ENCODE measurements at places on chromosomes 3 and 15.

DNA sequence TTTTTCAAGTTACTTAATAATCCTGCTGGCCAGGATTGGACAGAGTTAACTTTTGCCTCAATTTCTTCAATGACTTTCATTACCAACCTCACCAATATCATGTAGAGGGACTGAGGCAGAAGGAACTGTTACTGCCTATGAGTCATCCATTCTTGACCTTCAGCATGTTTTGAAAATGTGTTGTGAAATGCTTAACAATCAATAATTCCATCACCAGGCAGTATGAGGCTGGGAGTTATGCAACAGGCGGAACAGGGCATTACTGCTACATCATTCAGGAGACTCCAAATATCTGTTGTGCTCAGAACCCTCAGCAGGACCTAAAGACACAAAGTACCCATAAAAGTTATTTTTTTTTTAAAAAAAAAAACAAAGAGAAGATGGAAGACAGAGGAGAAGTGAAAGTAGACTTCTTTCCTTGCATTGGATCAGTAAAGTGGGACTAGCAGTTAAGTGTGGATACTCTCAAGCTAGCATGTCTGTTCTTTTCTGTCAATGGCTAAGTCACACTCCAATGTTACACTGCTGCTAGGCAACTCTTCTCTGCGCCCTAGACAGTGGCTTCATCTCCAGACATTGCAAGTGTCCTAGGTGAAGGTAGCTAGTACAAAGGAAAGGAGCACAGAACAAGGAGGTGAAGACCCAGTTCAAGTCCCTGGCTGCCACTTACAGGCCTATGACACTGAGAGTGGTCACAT is 184.9 kb upstream of the LPP start:
- no peak for DNase-seq

- DNase-seq = no peak
These were observed 288.8 kb downstream of the ROBO2 start for GRCh38 chr3:77328690-77329089.

DNA sequence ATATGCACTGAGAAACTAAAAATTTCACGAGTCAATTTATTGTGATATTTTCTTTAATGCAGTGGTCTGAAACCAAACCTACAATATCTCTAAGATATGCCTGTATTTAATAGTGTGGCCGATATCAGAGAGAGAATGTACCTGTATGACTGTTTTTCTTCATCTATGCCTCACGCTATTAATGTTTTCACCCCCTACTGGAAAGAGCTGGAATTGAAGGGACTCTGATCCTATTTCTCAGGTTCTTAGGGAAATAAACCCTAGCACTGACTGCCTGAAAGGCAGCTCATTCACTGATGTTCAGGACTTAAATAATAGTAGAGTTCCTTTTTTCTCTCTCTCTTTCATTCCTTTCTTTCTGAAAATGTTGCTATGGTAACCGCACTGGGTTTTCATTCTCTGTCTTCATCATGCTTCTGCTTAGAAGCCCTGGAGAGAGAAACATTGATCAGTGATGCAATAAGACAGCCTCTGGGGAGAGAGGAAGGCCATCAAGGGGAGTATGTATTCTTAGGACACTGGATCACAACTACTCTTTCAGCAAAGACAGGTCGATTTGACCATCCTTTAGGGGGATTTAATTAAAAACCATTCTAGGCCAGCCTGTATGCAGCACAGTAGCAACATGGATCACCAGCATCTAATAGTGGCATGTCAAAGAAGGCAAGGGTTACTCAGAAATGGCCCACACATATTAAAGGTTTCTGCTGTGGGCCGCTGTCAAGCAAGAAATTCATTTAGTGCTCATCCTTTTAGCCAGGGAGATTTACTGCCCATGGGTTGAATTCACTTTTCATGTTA is 1135.7 kb downstream of the IGSF11 start:
- DNase-seq = no peak

- no peak for DNase-seq
These were observed 217.9 kb downstream of the TBC1D2B start for GRCh38 chr15:77859491-77860060.

DNA sequence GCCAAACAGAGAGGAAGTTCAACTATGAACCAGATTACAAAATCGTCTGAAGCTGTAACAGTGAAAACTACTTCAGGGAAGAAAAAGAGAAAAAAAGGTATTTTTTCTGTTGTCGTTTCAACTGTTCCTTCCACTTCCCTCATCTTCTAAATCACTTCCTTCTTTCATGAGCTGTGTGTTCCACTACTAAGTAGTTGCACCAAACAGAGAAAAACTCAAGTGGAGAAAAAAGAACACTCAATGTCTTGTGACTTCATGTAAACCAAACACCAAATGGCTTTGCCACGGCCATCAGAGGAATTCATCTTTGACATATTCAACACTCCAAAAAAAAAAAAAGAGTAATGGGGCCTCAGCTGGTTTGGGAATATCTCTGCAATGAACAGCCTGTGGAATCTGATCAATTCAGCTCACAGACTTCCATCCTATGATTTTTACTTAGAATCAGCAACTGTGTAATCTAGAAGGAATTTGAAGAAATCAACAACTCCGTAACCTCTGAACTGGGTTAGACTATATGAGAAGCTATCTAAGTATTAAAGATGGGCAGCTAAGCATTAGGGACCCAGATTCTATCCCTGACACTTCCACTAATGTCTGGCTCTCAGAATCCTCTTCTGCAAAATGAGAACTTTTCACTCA is 47.5 kb upstream of the RNF7 start:
- DNase-seq = no peak

DNA sequence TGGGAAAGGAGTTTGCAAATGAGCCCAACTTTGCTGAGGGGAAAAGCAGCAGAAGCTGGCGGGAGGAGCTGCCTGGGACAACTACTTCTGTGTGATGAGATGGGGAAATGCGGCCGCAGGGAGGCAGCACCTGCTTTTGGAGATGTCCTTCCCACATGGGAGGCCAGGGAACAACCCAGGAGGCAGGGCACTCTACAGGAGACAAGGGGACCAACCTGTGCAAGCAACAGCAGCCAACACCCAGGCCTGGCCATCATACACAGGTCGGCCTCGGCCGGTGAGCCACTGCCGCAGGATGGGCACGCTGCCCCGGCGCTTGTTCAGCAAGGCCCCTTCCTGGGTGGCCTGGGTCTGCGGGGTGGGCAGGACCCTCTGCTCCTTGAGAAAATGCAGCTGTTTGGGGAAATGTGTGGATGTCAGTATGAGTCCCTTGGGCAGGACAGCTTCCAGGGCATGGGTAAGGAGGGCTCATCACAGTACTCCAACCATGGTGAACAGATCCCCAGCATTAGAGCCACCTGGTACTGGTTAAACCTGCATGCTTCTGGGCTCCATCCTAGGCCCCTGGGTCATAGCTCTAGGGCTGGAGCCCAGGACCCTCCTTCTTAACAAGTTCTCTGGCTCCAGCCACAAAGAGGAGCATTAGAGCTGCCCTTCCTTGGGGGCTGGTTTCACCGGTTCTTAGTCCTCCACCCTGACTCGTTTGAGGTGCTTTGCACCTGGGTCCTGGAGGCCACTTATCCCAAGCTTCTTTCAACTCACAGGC is 11.6 kb downstream of the EPB42 start:
- DNase-seq = no peak

- DNase-seq = no peak
These were observed 710 bp downstream of the LRRC57 start for GRCh38 chr15:42547918-42548248.

- DNase-seq = no peak
These were observed 447.2 kb upstream of the CCDC54 start for GRCh38 chr3:106930086-106930485.

- no peak for DNase-seq
These were observed 818.5 kb downstream of the TBL1XR1 start for GRCh38 chr3:176378789-176379188.

DNA sequence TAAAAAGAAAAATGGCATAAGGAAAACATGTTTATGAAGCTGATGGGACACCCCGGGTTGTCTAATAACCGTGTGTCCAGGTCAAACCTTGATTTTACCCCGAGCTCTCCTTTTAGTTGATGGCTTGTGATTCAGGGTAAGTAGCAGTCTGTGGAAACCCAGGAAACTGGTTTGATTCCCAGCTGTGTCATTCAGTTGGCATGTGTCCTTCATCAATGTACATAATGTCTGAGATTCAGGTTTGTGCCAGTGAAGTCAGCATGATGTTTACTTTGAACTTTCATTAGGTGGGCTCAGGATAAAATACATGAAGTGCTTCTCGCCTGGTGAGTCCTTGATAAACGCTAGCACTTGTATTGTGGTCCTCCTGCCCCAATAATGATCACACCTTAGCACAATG is 4.3 kb upstream of the COPG1 start:
- no peak for DNase-seq

DNA sequence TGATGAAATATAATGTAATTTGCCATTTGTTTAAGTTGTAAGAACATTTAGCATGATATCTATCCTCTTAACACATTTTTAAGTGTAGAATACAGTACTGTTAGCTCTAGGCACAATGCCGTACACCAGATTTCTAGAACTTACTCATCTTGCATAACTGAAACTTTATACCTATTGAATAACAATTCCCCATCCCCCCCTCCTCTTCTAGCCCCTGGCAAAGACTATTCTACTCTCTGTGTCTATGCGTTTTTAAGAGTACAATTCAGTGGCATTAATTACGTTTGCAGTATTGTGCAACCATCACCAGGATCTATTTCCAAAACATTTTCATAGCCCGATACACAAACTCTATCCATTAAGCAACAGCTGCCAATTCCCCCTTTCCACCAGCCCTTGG is 261.7 kb downstream of the PLOD2 start:
- DNase-seq = no peak

DNA sequence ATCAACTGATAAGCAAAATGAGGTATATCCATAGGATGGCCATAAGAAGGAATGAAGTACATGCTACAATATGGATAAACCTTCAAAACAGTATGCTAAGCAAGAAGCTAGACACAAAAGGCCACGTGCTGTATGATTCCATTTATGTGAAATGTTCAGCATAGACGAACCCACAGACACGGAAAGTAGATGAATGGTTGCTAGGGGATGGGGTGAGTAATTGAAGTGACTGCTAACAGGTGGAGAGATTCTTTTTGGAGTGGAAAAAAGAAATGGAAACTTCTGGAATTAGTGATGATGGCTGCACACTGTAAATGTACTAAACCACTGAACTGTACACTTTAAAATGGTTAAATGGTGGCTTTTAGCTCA is 630 bp upstream of the EFCAB12 start:
- no peak for DNase-seq

- DNase-seq = no peak
These were observed 24.1 kb upstream of the SACM1L start for GRCh38 chr3:45665101-45665572.

- DNase-seq = no peak
These were observed 27.1 kb upstream of the SLC30A4 start for GRCh38 chr15:45549541-45550220.

- no peak for DNase-seq
These were observed 66.8 kb downstream of the CMSS1 start for GRCh38 chr3:99884484-99884883.

- DNase-seq = no peak
These were observed 104.5 kb upstream of the BFSP2 start for GRCh38 chr3:133295199-133295901.

DNA sequence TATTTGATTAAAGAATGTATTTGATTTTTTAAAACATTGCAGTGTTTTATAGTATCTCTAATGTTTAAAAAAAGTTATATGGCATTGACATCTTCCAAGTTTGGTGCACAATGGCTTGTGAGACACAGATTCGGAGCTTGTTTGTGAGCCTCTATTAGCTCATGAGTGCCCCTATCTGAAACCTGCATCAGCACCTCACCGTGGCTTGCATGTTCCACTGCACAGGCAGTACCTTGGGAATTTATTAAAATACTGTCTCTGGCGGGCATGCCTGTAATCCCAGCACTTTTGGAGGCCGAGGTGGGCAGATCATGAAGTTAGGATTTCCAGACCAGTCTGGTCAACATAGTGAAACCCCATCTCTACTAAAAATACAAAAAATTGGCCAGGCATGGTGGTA is 6.8 kb upstream of the RTP2 start:
- DNase-seq = no peak

- DNase-seq = no peak
These were observed 343.9 kb upstream of the SUCLG2 start for GRCh38 chr3:67998281-67998680.

DNA sequence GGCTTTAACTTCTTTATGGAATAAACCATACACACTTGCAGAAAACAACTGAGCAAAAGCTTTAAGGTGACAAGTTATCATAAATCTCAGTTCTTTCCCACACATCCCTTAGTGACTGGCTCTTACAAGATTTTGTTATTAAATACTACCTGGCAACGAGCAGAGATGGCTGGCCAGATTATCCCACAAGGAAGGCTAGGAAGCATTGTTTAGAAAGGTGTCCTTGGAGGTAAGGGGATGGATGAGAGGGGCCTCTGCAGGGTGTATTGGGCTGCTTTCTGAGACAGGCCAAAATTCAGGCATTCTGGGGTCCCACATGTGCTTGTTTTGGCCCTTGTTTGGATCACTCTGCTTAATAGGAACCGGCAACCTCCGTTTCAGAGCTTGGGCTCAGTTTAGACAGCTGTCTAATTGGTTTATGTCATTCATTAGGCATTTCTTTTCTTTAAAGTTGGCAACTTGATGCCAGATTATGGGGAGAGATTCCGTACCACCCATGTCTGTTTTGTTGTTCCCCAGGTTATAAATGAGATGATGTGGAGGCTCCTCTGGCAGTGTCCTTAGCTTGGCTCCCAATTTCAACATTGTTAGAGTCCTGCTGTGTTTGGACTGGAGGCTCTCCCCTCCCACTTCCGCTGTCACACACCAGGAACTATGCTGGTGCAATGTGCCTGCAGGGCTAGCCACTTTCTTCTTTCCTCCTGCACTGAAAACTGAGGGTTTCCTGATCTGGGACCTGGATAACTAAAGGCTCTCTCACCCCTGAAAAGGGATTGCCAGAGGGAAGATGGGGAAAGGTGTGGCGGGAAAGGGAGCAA is 121.1 kb downstream of the TPRG1 start:
- DNase-seq = no peak

- no peak for DNase-seq
These were observed 28.3 kb downstream of the LRIG1 start for GRCh38 chr3:66472313-66473134.

GRCh38 chr15:68264282-68264681 is 13.3 kb upstream of the FEM1B start:
- DNase-seq = no peak

- DNase-seq = no peak
These were observed 59.9 kb downstream of the OXSM start for GRCh38 chr3:25849641-25850385.

GRCh38 chr15:74858369-74858740 is 14.8 kb downstream of the SCAMP2 start:
- no peak for DNase-seq

DNA sequence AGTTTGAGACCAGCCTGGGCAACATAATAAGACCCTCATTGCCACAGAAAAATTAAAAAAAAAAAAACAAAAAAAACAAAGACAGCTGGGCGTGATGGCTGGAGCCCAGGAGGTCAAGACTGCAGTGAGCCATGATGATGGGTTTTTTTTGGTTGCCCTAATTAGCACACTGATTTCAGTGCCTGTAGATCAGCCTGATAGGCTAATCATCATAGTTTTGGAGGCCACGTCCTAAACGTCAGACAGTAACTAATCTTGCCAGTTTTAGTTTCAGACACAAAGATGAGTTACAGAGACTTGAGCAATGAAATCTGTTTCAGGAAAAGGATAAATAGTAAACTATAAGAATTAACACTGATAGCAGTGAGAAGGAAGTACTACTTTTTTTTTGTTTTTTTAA is 55.4 kb downstream of the LRCH3 start:
- no peak for DNase-seq

GRCh38 chr3:120025520-120025919 is 68.7 kb downstream of the GSK3B start:
- DNase-seq = no peak
